CD4-positive, alpha-beta T cell treated with Interleukin-2 at 100 ng/mL for 4 hours (primary cell): ENCODE measurements at places on chromosomes 5 and 9.

DNA sequence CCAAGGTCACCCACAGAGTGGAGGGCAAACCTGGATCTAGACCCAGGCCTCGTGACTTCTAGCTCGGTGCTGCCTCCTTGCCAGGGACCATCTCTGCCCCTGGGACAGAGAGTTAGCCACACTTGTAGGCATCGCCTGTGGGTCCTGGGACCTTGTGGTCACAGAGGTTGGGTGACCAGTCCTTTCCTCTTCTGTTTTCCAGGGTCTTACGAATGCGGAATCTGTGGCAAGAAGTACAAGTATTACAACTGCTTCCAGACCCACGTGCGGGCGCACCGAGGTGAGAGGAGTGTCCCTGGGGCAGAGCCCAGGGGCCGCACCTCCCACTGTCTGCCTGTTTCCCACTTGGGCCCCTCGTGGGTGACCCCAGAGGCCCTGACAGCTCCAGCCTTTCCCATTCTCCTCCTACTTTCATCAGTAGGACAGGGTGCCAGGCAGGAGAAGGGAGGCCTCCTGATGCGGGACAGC lies 76.3 kb downstream of the AMBP start:
- DNase-seq, result no peak

DNA sequence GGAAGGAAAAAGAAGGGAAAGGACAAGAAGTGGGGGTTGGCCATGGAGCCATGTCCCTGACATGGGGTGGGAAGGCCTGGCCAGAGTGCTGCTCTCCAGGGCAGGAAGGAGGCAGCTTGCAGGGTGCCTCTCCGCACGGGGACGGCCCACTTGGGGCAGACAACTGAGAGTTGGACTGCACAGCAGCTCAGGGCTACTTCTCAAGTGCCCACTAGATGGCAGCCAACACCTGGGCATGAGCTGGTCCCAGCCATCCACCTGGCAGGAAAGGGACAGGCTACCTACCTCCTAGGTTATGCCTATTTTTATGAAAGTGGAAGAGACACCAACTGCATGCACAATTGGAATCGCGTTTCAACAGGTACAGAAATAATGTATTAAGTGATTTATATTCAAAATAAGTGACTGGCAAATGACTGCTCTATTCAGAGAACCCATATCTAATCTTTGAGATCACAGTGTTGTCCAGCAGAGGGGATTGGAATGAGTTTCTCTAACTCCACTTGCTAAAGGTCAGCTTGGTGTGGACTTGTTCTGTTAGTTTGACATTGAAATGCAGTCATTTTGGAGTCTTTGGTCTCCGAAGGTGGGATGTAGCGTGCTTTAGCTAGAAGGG lies 113.4 kb downstream of the SYK start:
- peak; percentile 68 for DNase-seq

- no peak for DNase-seq
These were observed 73.8 kb upstream of the RAI14 start for GRCh38 chr5:34582371-34582770.

- no peak for DNase-seq
These were observed 608.1 kb upstream of the ADAMTS16 start for GRCh38 chr5:4531756-4532704.

- DNase-seq, result no peak
These were observed 47.3 kb upstream of the TRMT10B start for GRCh38 chr9:37706290-37706689.

GRCh38 chr5:137730336-137730735 lies 5.6 kb downstream of the KLHL3 start:
- DNase-seq, result no peak

GRCh38 chr5:158419186-158419585 lies 560.2 kb upstream of the CLINT1 start:
- DNase-seq, result no peak

DNA sequence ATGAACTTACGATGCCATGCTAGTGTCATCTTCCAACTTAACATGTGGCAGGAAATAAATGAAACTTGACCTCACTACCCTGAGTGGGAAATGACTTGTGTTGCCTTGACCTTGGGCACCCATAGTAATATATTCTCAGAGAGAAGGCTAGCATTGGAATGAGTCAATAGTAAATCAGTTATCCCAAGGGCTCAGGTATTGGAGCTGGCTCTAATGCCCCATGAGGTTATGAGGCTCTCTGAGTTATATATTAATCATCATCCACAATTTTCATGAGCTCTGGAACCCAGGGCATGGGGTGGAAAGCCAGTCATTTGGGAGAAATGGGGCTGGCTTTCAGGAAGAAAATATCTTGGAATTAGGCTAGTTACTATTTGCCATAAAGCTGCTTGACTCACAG lies 42.4 kb upstream of the SMIM32 start:
- no peak for DNase-seq

DNA sequence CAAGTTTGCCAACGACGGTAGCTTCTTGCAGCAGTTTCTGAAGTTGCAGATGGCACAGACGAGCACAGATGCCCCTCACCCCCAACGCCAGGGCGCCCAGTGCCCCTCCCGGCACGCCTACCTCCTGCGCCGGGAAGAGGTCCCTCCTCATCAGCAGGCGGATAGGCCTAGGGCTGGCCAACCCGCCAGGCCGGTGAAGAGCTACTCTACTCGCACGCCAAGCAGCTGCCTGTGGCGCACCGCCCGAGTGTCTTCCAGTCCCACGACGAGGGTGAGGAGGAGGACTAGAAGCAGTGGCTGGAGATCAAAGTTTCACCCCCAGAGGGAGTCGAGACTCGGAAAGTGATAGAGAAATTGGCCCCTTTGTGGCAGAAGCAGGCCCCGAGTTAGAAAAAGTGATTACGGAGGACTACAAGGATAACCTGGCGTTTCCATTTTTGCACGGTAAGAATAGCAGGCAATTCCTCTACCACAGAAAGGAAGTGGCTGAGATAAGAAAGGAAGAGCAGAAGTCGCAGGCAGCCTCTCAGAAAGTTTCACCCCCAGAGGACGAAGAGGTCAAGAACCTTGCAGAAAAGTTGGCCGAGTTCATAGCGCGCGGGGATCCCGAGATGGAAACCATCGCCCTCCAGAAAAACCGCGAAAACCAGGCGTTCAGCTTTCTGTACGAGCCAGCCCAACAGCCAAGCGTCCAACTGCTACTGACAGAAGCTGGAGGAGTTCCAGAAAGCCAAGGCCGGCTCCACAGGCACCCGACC lies 170.4 kb downstream of the HINT1 start:
- no peak for DNase-seq

GRCh38 chr9:35829764-35830096 lies 702 bp downstream of the TMEM8B start:
- no peak for DNase-seq

DNA sequence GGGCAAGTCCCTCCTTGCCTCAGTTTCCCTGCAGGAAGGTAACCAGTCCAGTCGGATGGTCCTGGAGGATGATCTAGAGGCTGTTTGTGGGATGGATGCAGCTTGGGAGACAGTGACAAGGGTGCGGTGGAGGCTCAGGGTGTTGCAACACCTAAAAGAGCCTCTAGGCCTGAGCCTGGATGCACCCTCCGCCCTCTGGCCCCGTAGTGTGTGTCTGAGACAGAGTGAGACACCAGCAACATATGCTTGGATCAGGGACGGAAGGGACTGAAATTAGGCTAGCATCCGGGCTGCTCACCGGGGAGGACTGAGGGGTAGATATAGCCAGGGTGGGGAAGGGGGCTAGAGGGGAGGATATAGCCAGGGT lies 1.1 kb downstream of the CRAT start:
- no peak for DNase-seq

DNA sequence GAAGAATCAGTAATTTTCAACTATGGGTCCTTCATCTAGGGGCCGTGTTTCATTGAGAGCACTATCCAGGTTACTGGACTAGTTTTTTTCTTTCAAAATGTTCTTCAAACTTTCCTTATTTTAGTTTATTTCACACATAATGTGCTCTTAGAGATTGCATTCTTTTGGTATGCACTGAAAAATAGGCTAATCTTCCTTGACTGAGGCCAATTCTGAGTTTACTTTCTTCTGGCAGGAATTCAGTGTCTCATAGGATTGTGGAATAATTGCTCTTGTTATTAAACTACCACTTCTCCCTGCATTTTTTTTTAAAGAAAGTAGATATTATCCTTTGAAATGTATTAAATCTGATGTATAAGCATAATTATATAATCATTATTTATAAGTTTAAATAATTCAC lies 624.5 kb downstream of the RAB3C start:
- no peak for DNase-seq

DNA sequence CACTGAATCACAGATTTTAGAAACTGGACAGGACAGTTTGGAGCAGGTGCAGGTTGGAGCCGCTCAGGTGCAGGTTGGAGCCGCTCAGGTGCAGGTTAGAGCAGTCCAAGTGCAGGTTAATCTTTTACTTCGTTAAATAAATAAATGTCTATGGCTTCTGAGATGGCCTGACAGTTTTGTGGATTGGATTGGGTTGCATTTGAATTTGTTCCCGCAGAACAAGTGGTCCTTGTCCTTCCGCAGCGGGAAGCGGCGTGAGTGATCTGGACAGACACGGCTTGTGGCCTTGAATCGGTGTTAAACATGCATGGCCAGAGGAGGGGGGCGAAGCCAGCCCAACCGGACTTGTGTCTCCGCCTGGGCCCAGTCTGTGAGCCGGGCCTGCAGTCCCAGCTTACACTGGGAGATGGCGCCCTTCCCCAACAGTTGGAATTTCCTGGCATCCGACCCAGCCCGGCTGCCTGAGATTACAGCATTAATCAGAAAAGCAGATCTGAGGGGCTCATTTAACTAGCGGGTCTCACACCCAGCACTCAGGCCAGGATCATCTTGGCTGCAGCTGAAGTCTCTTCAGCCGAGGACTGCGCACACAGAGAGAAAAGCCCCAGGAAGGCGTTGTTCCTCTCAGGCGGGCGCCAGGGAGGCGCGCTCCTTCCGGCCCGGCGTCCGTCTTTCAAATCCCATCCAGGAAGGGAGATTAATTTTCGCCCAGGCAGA lies 1.5 kb upstream of the OLFM1 start:
- DNase-seq, result no peak

- no peak for DNase-seq
These were observed 797 bp downstream of the TOR2A start for GRCh38 chr9:127734247-127734746.

DNA sequence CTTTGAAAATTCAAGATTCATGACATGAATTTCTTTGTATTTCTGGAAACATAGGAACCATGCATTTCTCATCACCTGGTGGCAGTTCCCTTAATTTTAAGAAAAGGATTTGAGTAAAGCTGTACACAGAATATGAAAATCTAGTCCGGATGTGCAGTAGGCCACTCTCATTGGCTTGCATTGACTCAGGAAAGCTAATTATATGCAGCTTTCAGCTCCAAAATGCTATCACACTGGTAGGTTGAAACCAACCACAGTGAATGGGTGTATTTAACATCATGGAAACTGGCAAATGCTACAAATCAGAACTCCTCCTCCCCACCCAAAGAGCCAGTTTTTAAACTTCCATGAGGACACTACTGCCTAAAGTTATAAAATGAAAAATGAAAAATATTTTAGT lies 161.6 kb upstream of the FBXL17 start:
- DNase-seq, result no peak

- no peak for DNase-seq
These were observed 20.1 kb upstream of the HAPLN1 start for GRCh38 chr5:83740741-83741140.

DNA sequence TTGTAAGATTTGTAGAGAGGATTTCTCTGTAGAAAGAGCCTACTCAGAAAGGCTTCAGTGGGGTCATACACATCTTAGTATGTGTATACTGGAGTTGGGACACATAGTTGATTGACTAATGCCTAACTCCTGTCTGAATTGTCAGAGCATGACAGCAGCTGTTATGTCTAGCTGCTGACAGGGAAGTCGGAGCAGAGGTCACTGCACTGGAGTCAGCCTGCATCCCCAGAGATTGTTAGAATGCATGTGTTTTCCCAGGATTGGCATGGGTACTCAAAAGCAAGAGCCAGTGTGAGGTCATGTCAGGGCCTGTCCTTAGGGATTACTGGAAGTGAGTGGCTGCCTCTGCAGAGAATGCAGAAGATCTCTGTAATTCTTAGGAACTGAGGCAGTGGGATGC lies 82.7 kb downstream of the ITGA1 start:
- no peak for DNase-seq

DNA sequence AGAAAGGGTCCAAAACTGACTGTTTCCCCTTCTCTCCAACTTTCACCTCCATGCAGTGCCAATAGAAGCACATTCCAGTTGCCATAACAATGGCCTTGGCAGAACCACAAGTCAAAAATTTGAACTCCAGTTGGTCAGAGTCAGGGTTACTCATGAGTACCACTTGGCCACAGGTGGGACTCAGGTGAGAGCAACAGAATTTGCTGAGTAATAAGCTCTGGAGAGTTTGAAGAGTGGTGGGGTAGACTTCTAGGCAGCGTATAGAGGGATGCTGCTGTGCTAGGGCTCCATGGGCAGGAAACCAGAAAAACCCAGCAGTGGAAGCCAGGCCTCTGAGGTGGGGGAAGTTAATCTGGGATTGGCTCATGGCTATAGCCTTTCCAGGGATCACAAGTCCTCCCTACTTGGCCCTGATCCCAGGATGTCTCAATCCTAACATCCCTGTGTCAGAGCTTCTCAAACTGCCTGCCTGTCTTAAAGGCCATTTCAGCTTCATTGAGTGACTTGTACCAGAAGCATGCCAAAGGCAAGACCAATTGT lies 30.2 kb downstream of the SNX18 start:
- DNase-seq, result no peak

- DNase-seq, result no peak
These were observed 23.5 kb upstream of the ASS1 start for GRCh38 chr9:130421154-130421801.

DNA sequence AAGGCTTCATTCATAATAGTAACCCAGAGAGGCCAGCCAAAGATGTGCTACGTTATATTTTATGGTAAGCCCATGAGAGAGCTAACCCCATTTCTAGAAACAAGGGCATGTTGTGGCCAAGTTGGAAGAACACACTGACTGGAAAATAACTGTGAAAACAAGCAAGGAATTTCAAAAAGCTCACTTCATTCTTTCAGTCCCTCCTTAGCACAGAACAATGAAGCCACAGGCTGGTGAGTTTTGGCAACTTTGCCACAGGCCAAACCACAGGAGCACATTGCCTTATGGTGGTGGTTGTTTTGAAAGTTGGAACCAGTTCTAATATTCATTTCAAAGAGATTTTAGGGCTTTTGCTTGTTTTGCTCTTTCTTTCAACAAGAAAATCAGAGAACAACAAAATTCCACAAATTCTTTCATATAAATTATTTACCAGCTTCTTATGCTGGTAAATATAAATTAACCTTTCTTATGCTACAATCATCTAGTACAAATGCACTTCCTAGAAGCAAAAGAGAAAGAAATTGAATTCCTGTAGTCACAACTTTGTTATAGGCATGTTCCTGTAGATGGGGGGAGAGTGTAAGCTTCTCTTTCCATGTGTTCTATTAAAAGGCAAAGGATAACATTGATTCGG lies 225.4 kb upstream of the RFX3 start:
- no peak for DNase-seq

DNA sequence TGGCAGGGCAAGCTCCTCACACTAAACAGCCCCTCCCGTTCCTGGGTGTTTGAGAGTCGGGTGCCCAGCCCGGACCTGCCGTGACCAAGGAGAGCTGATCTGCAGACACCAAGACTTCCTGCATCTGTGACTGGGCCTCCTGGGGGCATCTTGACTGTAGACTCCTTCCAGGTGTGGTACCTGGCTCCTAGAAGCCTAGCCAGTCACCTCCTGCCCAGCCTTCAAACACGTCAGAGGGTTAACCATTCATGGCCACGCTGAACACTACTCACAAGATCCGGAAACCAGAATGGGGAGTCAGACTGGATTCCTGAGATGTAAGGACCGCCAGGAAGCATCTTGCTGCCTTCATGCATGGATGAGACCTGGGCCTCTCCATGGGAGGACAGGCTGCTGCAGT lies 3.7 kb upstream of the LCN2 start:
- DNase-seq, result no peak
